Stimulated activated CD4-positive, alpha-beta T cell treated with anti-CD3 and anti-CD28 coated beads, Interleukin-15, amount 100 ng/mL, for 48 hours (primary cell): ENCODE measurements at places on chromosomes 6 and 20.
A peak's percentile ranks its signal among the peaks of the same experiment; 100 is the strongest.

- DNase-seq: no peak
Measured at GRCh38 chr20:48406912-48407340, 420.9 kb downstream of the PREX1 start.

DNA sequence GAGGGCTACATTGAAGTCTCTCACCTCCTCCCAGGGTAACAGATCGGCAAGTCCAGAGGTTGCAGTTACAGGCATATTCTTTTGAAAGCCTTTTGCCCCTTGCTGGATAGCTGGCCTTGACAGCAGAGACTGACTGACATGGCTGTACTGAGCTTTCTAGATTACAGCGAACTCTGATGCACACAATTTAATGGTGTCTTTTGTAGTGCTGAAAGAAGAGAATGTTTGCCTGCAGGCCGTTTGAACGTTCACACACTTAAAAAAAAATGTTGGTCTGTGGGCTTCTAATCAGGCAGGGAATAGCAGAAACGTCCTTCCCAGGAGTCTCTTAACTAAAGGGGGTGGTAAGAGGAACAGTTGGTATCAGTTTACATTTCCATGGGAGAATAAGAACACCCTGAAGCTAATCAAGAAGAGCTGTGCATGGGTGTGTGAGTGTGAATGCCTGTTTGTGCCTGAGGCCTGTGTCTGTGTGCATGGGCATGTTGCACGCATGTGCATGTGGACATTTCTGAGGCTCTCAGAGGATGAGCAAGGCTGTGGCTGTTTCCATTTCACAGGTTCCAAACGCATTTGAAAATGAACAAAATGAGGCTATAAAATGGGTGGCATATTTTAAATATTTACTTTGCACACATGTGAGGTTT is 213.9 kb upstream of the SSTR4 start:
- no peak for DNase-seq

DNA sequence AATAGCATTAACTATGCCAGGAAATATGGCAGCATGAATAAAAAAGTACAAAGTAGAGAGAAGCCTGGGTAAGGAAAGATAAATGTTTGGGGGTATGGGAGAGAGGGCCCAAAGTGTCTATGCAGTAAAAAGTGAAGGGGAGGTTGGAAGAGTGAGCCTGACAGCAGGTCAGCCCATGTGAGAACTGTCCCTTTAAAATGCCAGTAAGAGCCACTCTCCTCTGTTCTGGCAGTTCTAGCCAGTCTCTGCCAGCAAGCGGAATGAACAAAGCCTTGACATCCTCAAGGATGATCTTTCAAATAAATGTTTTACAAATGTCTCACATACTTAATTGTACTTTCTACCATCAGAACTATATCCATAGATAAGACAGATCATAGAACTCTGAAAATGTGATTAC is 164.5 kb downstream of the DST start:
- no peak for DNase-seq

GRCh38 chr20:60199866-60200265 is 241.6 kb downstream of the CDH26 start:
- DNase-seq: no peak

DNA sequence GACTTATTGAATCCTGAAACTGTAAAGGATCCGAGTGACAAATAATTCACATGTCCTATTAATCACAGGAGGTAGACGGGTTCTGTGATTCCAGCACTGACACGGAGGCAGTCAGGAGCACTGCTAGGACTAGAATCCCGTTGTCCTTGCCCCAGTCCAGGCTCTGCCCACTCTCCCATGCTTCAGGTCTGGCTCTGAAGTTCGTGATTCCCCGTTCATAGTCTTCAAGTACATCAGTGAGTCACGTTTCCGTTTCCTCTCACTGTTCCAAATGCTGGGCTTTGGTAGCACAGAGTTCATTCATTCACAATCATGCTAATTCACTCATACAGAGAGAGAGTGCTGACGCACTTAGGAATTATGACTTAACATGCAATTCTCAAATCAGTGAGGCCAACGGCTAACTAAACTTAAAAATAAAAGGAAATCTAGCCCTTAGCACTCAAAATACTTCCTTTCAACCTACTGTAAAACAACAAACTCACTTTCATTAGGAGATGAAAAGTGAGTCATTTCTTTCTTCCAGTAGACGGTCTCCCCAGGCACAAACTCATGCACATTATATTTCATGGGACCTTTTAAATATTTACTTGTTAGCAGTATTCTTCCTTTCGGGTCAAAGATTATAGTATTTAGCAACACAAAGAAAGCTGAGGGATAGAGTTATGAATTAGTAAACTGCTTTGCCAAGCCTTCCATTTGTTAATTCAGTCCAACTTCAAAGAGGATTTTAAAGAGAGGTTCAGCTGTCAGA is 94.0 kb upstream of the NHSL1 start:
- peak; percentile 16 for DNase-seq

DNA sequence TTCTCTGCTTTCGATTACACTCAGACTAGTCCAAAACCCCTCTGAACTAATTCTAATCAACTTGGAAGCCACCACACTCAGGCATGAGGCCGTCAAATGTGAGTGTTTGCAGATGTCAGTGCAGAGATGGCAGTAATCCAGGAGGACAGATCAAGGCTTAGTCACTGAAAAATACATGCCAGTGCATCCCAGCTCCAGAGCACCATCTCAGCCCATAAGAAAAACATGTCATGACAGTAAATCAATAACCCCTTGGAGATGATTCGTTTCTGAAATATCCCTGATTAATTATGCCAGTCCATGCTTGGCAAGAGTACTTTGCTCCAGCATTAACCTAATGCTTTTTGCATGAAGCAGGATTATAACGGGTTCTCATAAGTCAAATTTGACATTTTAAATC is 179.5 kb downstream of the ADAT2 start:
- no peak for DNase-seq

DNA sequence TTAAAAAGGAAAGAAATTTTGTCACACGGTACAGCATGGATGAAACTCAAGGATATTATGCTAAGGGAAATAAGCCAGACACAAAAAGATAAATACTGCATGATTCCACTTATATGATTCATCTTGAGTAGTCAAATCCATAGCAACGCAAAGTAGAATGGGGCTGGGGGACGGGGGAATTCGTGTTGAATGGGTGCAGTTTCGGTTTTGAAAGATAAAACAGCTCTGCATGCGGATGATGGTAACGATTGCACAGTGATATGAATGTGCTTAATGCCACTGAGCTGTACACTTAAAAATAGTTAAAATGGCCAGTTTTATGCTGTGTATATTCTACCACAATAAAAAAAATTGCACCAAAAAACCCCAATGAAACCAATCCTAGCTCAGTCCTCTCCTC is 52.9 kb upstream of the SIRPA start:
- DNase-seq: no peak

DNA sequence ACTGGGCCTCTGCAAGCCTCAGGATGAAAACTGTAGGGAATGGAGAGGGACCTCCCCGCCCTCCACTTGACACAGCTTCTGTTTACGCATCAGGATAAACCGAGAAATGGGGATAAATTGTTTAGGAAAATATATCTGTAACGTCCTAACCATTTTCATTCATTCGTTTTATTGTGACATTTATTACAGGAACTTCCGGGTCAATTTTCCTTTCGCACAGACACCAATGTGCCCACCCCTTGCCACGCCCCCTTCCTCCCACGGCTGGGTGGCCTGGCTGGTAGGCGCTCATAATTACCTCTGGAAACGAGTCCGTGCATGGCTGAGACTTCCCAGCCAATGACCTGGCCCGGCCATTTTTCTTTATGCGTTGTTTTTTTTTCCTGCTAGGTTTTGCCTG is 96.1 kb downstream of the BMP7 start:
- DNase-seq: no peak

DNA sequence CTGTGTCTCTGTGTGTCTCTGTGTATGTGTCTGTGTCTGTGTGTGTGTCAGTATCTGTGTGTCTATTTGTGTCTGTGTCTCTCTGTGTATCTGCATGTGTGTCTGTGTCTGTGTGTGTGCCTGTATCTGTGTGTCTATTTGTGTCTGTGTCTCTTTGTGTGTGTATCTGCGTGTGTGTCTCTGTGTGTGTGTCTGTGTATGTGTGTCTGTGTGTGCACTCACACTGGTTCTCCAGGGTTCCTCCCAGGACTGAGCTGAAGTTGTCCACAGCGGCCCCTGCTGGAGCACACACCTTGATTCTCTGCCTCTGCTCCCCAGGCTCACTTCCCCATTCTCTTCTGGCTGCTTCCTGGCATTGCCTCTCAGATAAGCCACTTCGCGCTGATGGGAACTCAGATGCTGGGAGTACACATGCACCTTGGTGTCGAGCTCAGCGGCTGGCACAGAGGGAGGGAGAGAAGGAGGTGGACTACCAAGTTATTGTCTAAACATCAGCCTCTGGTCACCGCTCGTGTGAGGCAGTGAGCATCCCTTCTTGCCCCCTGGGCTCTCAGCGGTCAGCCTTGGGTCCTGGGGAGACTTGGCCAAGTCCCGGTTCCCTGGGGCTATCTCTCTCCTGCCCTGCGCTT is 104.9 kb upstream of the NXT1 start:
- peak; percentile 10 for DNase-seq

GRCh38 chr6:1735239-1735803 is 125.6 kb downstream of the FOXC1 start:
- no peak for DNase-seq

DNA sequence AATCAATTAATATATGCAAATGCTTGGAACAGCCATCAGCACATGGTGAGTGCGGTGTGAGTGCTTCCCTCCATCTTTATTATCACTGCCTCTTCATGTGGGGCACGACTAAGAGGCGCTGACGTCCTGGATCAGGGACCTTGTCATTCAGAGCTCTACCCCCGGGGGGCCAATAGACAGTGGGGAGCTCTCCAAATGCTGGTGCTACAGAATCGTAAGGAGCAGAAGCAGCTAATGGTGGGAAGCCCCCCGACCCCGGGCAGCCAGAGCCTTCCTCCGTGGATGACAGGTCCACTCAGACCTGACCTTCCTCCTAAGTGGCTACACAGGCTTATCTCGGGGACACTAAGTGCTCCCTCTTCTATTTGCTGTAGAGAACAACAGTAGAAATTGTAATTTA is 257.5 kb upstream of the PMEPA1 start:
- no peak for DNase-seq

- DNase-seq: no peak
Measured at GRCh38 chr20:17708675-17709360, 9.1 kb downstream of the BANF2 start.

- DNase-seq: no peak
Measured at GRCh38 chr20:48451401-48451800, 376.4 kb downstream of the PREX1 start.

DNA sequence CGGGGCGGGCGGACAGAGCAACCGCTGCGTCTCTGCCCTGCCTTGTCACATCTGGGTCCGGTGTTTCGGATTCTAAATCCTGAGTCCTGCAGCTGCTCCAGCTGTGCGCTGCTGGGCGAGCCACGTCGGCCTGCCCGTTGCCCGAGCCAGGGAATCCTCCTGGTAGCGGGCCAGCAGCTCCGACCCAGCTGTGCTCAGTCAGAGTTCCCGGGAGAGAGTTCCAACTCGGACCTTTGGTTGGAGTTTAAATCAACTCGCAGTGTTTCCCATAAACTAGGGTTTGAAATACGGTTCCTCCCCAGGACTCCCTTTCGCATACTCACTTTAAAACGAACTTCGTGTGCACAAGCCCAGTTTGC is 315 bp upstream of the PDE10A start:
- DNase-seq: no peak

DNA sequence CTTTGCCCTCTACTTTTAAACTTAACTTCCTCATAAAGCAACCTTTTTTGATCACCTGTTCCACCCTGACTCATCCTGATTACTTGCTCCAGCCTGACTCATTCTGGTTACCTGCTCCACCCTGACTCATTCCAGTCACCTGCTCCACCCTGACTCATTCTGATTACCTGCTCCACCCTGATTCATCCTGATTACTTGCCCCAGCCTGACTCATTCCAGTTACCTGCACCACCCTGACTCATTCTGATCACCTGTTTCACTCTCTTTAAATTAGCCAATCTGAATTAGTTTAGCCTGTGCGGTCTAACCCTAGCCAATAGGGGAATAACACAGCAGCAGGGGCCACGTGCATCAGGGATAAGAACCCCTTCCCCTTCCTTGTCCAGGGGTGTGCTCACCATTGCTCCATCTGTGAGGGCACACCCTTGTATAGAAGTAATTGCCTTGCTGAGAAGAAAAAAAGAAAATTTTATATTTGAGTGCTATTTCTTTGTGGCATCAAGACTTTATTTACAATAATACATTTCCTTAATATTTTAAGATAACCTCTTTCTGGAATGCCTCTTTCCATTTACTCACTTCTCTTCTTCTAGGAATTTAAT is 17.9 kb downstream of the HLA-G start:
- peak; percentile 64 for DNase-seq

DNA sequence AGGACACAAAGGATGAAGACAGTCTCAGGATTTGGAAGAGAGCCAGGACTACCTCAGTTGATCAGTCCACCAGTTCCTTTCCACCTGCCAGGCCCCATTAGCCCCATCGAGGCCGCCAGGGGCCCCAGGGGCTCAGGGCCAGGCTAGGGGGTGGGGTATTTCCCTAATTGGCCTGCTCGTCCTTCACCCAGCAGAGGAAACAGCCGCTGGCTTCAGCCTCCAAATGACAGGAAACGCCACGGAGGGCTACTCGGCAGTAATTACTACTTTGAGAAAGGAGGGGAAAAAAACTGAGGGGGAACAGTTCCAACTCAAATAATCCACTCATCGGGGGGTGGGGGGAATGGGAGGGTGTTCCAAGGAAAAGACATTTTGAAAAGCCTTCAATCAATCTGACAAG is 42.7 kb downstream of the MAFB start:
- no peak for DNase-seq

GRCh38 chr6:111805511-111806164 is 67.6 kb downstream of the FYN start:
- no peak for DNase-seq

GRCh38 chr6:155967322-155967721 is 511.7 kb upstream of the NOX3 start:
- DNase-seq: no peak

- no peak for DNase-seq
Measured at GRCh38 chr20:24453869-24454268, 15.6 kb upstream of the SYNDIG1 start.

DNA sequence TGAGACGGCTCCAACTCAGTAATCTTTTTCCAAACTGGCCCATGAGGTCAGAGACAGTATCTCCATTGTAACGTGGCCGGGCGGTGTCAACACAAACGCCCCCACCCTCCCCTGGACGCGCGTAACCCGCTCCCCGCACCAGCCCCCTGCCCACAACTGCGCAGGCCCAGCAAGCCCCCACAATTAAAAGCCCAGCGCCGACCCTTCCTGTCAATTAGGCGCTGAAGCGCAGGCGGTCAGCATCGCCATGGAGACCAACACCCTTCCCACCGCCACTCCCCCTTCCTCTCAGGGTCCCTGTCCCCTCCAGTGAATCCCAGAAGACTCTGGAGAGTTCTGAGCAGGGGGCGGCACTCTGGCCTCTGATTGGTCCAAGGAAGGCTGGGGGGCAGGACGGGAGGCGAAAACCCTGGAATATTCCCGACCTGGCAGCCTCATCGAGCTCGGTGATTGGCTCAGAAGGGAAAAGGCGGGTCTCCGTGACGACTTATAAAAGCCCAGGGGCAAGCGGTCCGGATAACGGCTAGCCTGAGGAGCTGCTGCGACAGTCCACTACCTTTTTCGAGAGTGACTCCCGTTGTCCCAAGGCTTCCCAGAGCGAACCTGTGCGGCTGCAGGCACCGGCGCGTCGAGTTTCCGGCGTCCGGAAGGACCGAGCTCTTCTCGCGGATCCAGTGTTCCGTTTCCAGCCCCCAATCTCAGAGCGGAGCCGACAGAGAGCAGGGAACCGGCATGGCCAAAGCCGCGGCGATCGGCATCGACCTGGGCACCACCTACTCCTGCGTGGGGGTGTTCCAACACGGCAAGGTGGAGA is at the start of the genes HSPA1A and HSPA1L:
TSS of gene HSPA1A (plus strand) at position 519 of the 814 bp plus-strand sequence. CDS start at position 733, 214 bp downstream.
TSS of gene HSPA1L (minus strand) at position 259 of the 814 bp plus-strand sequence. CDS start 3,311 bp downstream, outside the sequence.
- no peak for DNase-seq

GRCh38 chr6:3196770-3197169 is 30.7 kb downstream of the TUBB2B start:
- DNase-seq: no peak
